Hepatocyte (in vitro differentiated cells): ENCODE measurements at places on chromosomes 4 and X.

GRCh38 chrX:29530501-29530900, 684.9 kb upstream of the MAGEB2 start:
- no peak overlapping the region for H3K4me3 ChIP-seq
- no peaks in the 10 kb centered on the region for H3K27me3 ChIP-seq
- H3K36me3 ChIP-seq, result no peaks in the 10 kb centered on the region
- no peak overlapping the region for H3K27ac ChIP-seq
- peak; percentile 4 for DNase-seq

DNA sequence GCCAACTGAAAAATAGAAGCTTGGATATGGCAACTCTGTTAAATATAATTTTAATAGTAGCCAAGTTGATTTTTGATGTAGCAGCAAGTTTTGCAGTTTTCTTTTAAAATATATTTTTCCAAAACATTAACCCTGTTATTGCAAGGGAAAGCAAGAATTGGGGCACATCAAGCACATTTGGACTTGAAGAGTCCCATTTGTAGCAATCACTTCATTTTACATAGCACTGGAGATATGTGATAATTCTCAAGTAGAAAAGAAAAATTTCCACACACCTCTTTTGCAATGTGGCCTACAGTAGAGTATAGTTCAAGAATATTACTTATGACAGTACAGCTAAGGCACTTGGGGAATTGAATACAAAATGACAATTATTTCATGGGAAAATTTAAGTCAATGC, 1.9 kb upstream of the PPP4R3C start:
- H3K4me3 ChIP-seq, result no peak overlapping the region
- H3K36me3 ChIP-seq, result no peaks in the 10 kb centered on the region
- H3K27me3 ChIP-seq, result no peaks in the 10 kb centered on the region
- no peak for DNase-seq
- H3K27ac ChIP-seq, result no peak overlapping the region
- H3K4me1 ChIP-seq, result no peaks in the 10 kb centered on the region

- H3K4me1 ChIP-seq, result peaks cover 17% of the 10 kb centered on the region
- DNase-seq, result peak; percentile 52
- H3K27ac ChIP-seq, result peak overlapping the region; percentile 85
- H3K4me3 ChIP-seq, result no peak overlapping the region
- H3K27me3 ChIP-seq, result no peaks in the 10 kb centered on the region
- no peaks in the 10 kb centered on the region for H3K36me3 ChIP-seq
Observed at GRCh38 chr4:173185847-173186510, 17.4 kb downstream of the GALNT7 start.

- no peaks in the 10 kb centered on the region for H3K36me3 ChIP-seq
- peaks cover 11% of the 10 kb centered on the region for H3K27me3 ChIP-seq
- no peaks in the 10 kb centered on the region for H3K4me1 ChIP-seq
- no peak overlapping the region for H3K4me3 ChIP-seq
- DNase-seq, result no peak
Observed at GRCh38 chr4:24321131-24321530, 263.2 kb downstream of the DHX15 start.

GRCh38 chr4:47031011-47031678, at the start of gene GABRB1:
Gene GABRB1, plus strand, starts transcription at chr4:47031567.
- peak; percentile 78 for DNase-seq
- H3K27ac ChIP-seq, result no peak within 1 kb of the TSS
- H3K36me3 ChIP-seq, result no peaks in the 10 kb centered on the region
- H3K27me3 ChIP-seq, result no peaks in the 10 kb centered on the region
- H3K4me3 ChIP-seq, result peak within 1 kb of the TSS; percentile 94
- no peaks in the 10 kb centered on the region for H3K4me1 ChIP-seq

GRCh38 chr4:40190019-40190418, 6.8 kb upstream of the RHOH start:
- no peak overlapping the region for H3K27ac ChIP-seq
- H3K27me3 ChIP-seq, result no peaks in the 10 kb centered on the region
- no peak for DNase-seq

DNA sequence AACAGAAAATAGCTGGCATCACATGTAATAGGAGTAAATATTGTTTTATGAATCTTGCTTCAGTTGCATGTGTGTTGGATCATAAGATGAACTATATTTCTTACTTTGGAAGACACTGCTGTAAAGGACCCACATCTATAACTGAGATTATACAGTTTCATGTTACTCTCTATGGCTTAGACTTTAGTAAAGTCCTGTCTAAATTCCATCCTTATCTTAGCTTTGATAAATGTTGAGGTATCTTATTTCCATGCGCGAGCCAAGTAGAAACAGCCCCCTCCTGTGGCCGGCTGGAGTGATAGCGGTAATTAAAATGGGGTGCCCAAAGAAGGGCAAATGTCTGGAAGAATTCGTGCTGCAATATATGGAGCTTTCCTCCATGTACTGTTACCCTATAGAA, 43.0 kb downstream of the CCDC158 start:
- peak overlapping the region; percentile 0 for H3K27ac ChIP-seq
- H3K36me3 ChIP-seq, result no peaks in the 10 kb centered on the region
- H3K4me3 ChIP-seq, result no peak overlapping the region
- H3K4me1 ChIP-seq, result peaks cover 26% of the 10 kb centered on the region
- no peaks in the 10 kb centered on the region for H3K27me3 ChIP-seq

DNA sequence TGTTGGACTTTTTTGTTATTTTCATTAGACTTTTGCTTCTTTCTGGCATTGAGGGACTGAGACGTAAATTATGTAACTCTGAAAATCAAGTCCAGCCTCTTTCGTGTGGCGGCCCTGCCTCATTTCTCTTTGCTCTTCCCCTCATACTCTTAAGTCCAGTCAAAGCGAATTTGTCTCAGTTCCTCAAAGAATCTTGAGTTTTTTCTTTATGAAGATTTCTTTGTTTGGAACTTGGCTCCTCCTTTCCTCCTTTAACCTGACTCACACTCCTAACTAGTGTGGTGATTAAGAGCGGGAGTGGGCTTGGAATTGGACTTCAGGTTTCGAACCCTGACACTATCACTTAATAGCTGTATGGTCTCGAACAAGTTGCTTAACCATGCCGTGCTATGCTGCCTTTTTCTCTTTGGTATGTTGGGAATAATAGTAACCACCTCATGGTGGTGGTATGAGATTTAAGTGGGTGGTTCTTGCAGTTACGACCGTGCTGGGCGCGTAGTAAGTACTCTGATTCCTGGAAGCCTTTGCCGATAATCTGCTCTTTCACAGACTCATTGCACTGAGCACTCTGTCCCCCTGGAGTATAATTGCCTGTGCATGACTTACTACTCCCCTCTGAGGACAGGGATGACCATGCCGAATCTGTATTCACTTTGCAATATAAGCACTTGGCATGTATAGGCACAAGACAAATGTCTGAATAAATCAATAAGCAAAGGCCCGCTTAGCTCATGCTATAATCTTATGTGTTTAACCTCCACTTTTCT, 19.1 kb downstream of the FNIP2 start:
- no peak overlapping the region for H3K4me3 ChIP-seq
- no peaks in the 10 kb centered on the region for H3K36me3 ChIP-seq
- H3K27me3 ChIP-seq, result no peaks in the 10 kb centered on the region
- peaks cover 24% of the 10 kb centered on the region for H3K4me1 ChIP-seq

- no peak overlapping the region for H3K27ac ChIP-seq
- peak; percentile 76 for DNase-seq
- H3K27me3 ChIP-seq, result no peaks in the 10 kb centered on the region
- H3K36me3 ChIP-seq, result no peaks in the 10 kb centered on the region
- H3K4me3 ChIP-seq, result no peak overlapping the region
Observed at GRCh38 chr4:155025762-155026457, 182.5 kb upstream of the NPY2R start.

GRCh38 chr4:145177511-145177905, 2.9 kb downstream of the OTUD4 start:
- peak overlapping the region; percentile 99 for H3K27ac ChIP-seq
- peak; percentile 17 for DNase-seq

GRCh38 chrX:46317163-46317562, 228.1 kb downstream of the ZNF674 start:
- peaks cover 14% of the 10 kb centered on the region for H3K4me1 ChIP-seq
- no peaks in the 10 kb centered on the region for H3K27me3 ChIP-seq
- no peak for DNase-seq
- H3K36me3 ChIP-seq, result no peaks in the 10 kb centered on the region
- peak overlapping the region; percentile 83 for H3K27ac ChIP-seq

GRCh38 chr4:37225778-37226177, 18.8 kb upstream of the NWD2 start:
- DNase-seq, result no peak
- no peak overlapping the region for H3K27ac ChIP-seq
- H3K4me1 ChIP-seq, result no peaks in the 10 kb centered on the region
- H3K27me3 ChIP-seq, result no peaks in the 10 kb centered on the region
- H3K4me3 ChIP-seq, result no peak overlapping the region
- H3K36me3 ChIP-seq, result no peaks in the 10 kb centered on the region

- no peak overlapping the region for H3K27ac ChIP-seq
- DNase-seq, result no peak
- H3K4me3 ChIP-seq, result no peak overlapping the region
Observed at GRCh38 chr4:120682981-120683380, 239.5 kb downstream of the PRDM5 start.

DNA sequence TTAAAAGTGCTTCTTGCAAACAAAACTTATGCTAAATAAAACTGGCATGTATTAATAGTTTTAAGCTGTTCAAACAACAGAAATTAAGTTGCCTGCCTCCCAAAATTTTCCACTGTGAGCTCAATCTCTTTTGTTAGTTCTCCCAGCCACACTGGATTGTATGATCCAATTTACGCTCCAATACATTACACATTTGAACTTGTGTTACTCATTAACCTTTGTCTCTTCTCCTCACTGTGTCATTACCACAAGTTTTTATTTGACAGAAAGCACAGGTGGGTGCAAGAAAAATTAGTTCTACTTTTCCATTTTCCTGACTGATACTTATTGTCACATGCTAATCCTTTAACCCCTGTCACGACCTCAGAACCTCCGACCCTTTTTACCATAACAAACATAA, 55.5 kb downstream of the SHISA3 start:
- no peak overlapping the region for H3K4me3 ChIP-seq
- no peaks in the 10 kb centered on the region for H3K27me3 ChIP-seq
- H3K4me1 ChIP-seq, result peaks cover 16% of the 10 kb centered on the region
- H3K36me3 ChIP-seq, result no peaks in the 10 kb centered on the region
- no peak for DNase-seq
- H3K27ac ChIP-seq, result peak overlapping the region; percentile 25

DNA sequence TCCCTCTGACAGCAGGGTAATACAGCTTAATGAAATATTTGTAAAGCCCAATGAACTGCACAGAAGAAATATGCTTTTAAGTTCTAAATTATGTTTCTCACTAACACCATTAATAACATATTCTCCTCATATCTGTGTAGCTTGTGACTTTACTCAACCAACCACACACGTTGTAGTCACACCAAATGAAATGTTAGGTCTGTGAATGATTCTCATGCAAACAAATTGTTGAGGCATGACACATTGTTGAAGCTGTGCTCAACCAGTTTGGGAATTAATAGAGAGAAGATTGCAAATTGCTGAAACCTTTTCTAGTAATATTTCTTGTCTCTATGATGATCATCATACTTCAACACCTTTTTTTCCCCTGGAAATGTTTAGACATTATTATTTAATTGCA, 645.9 kb downstream of the PCDH7 start:
- no peaks in the 10 kb centered on the region for H3K4me1 ChIP-seq
- H3K4me3 ChIP-seq, result no peak overlapping the region
- H3K27ac ChIP-seq, result no peak overlapping the region
- no peak for DNase-seq
- no peaks in the 10 kb centered on the region for H3K27me3 ChIP-seq
- H3K36me3 ChIP-seq, result no peaks in the 10 kb centered on the region

GRCh38 chr4:88814043-88814617, 116.5 kb upstream of the NAP1L5 start:
- DNase-seq, result no peak
- no peak overlapping the region for H3K4me3 ChIP-seq
- no peak overlapping the region for H3K27ac ChIP-seq
- peaks cover 37% of the 10 kb centered on the region for H3K4me1 ChIP-seq

- peak overlapping the region; percentile 30 for H3K4me3 ChIP-seq
- H3K4me1 ChIP-seq, result peaks cover 13% of the 10 kb centered on the region
- peak overlapping the region; percentile 80 for H3K27ac ChIP-seq
- no peaks in the 10 kb centered on the region for H3K27me3 ChIP-seq
- no peak for DNase-seq
- H3K36me3 ChIP-seq, result no peaks in the 10 kb centered on the region
Observed at GRCh38 chr4:25914670-25915352, 791 bp downstream of the SMIM20 start.

DNA sequence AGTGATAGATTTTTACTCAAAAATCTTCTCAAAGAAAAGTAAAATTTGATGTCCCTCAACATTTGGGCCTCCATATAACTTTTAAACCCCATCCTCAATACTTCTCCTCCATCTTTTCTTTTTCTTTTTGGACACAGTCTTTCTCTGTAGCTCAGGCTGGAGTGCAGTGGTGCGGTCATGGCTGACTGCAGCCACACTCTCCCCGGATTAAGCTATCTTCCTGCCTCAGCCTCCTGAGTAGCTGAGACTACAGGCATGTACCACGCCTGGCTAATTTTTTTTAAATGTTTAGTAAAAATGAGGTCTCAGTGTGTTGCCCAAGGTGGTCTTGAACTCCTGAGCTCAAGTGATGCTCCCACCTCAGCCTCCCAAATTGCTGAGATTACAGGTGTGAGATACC, 33.1 kb downstream of the KDM6A start:
- no peaks in the 10 kb centered on the region for H3K27me3 ChIP-seq
- H3K27ac ChIP-seq, result no peak overlapping the region
- no peak overlapping the region for H3K4me3 ChIP-seq
- no peaks in the 10 kb centered on the region for H3K36me3 ChIP-seq

DNA sequence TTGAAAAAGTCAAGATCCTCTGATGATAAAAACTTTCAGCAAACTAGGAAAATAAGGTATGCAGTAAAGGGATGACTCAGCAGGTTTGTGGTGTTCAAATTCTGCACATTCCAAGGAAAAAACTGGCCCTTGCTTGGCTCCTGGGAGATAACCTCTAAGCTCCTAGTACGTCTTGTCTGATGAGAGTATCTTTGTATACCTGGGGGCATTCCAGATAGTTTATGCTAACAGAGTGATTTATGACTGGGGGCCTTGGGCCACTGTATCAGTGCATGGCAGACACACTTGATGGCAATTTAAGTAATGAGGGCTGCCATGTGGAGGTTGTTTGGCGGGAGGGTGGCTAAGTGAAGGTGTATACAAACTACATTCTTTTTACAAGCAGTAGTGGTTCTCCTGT, 56.9 kb downstream of the NSG1 start:
- no peak overlapping the region for H3K27ac ChIP-seq
- no peaks in the 10 kb centered on the region for H3K36me3 ChIP-seq
- H3K4me1 ChIP-seq, result peaks cover 11% of the 10 kb centered on the region
- no peak overlapping the region for H3K4me3 ChIP-seq
- peak; percentile 34 for DNase-seq

DNA sequence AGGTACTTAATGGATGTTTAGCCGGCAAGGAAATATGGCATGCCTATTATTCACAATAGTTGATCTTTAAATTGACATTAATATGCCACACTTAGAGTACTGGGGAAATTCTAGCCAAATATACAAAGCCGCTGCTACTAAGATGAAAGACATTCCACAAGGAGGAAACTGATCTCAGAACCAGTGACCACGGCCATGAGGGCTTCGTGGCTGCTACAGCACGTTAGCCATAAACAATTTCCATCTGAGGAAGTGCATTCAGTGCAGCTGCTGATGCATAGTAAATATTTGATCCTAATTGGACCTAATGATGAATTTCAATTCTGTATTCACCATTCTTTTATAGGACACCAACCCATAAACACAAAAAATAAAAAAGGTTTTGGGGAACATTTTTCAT, 59.1 kb downstream of the SORBS2 start:
- H3K36me3 ChIP-seq, result no peaks in the 10 kb centered on the region
- DNase-seq, result no peak
- H3K4me1 ChIP-seq, result peaks cover 9% of the 10 kb centered on the region
- H3K27ac ChIP-seq, result no peak overlapping the region
- no peaks in the 10 kb centered on the region for H3K27me3 ChIP-seq

- H3K4me1 ChIP-seq, result peaks cover 5% of the 10 kb centered on the region
- DNase-seq, result peak; percentile 88
- peak overlapping the region; percentile 46 for H3K4me3 ChIP-seq
- no peak overlapping the region for H3K27ac ChIP-seq
- H3K27me3 ChIP-seq, result no peaks in the 10 kb centered on the region
Observed at GRCh38 chr4:183398298-183399125, 45.9 kb upstream of the CDKN2AIP start.
